ENCODE measurements at places on chromosomes 3 and 15.

DNA sequence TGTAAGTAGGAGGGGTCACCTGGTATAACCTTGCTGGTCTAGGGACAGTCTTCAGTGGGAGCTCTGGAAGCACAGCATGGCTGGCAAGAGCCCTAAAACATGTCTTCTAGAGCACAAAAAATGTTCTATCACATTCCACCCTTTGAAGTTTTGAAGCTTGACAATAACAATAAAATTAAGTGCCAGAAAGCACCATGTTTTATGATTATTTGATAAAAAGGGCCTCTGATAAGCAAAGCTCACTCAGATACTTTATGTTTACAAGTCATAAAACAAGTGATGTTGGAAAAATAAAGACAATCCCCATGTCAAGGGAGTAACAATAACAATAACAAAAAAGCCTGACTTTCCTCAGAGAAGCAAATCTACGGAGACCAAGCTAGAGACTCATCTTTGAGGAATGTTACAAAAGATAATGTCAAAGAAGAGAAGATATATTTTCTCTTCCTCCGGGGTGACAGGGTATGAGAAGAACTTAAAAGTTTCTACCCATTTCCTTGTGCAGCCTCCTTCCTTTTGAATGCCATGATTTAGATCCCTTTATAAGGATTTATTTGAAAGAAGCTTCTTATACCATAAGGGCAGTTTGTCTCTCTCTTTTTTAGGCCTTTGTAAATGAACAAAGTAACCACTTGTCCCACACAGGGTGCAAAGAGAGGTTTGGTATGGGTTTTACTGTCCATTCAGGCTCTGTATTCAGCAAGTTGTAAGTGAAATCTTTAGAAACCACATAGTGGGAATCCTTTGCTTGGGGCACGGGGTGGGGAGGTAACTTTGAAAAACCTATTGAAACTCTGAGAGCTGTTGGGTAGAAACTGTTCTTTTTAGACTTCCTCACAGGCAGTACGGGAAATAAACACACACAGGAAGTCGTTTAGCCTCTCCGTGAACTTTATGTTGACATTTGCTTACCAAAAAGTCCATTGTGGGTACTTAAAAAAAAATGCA lies 109.6 kb upstream of the RBMS3 start:
- no peak for DNase-seq

DNA sequence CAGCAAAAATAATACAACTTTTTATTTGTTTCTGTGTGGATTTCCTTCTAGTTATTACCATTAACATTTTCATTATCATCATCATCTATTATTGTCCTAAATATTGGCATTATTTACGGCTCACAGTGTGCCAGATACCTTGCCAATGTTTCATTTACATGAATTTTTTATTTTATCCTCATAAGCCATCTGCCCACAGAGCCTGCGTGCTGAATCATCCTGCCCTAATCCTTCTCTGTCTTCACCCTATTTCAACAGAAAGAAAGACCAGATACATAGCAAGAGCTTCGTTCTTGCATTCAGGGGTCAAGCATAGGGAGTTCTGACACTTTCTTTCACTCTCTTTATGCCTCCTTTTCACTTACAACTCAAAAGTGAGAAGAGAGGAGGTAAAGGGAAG lies 82.0 kb downstream of the KCNMB2 start:
- DNase-seq = no peak

- no peak for DNase-seq
Observed at GRCh38 chr3:171396048-171396447, 64.2 kb downstream of the TNIK start.

GRCh38 chr15:45473068-45473467 lies 49.5 kb downstream of the SLC30A4 start:
- no peak for DNase-seq

GRCh38 chr3:179181021-179181472 lies 32.9 kb downstream of the PIK3CA start:
- DNase-seq = no peak

DNA sequence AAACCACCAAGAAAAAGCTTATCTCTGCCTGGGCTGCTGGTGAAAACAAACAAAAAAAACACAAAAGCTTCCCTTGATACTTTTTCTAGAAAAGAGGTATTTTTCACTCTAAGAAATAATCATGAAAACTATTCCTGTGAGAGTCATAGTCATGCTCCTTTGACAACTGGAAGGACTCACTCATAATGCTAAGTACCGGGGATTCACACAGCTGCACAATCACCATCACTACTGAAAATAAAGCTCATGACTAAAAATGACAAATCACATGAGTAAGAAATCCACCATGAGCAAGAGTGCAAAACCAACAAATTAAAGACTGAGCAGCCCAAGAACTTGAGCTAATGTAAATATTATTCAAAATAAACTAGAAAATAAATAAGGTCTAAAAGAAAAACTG lies 10.6 kb upstream of the POU1F1 start:
- DNase-seq = no peak

GRCh38 chr15:46556559-46557379 lies 921.9 kb downstream of the SQOR start:
- no peak for DNase-seq

DNA sequence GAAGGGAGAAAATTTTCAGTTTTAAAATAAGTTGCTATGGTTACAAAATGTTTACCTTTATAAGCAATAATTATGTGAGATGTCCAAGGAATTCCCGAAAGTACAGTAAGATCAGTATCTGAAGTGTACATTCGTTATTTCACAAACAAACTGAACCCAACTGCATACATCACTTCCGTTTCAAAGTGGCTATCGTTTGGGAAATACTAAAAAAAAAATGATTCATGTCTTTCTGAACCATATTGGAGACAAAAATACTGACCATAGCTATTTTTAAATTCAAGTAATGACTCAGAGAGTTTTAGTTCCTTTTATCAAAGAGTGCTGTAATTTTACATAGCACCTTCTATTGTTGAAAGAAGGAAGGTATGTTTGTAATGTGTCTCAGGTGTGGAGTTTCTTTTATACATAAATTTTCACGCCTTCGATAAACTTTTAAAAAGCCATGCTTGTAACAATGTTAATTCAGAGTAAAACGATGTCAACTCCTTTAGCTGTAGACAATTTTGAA lies 8.0 kb upstream of the ANKRD28 start:
- DNase-seq = no peak

GRCh38 chr3:133294253-133294652 lies 105.6 kb upstream of the BFSP2 start:
- DNase-seq = no peak

GRCh38 chr3:21159543-21159906 lies 591.5 kb downstream of the ZNF385D start:
- no peak for DNase-seq

- DNase-seq = no peak
Observed at GRCh38 chr3:19885468-19885867, 48.5 kb downstream of the EFHB start.

GRCh38 chr3:122560680-122561079 lies 3.4 kb downstream of the PARP9 start:
- DNase-seq = no peak

- DNase-seq = no peak
Observed at GRCh38 chr3:45892161-45892560, 5.8 kb downstream of the CCR9 start.

DNA sequence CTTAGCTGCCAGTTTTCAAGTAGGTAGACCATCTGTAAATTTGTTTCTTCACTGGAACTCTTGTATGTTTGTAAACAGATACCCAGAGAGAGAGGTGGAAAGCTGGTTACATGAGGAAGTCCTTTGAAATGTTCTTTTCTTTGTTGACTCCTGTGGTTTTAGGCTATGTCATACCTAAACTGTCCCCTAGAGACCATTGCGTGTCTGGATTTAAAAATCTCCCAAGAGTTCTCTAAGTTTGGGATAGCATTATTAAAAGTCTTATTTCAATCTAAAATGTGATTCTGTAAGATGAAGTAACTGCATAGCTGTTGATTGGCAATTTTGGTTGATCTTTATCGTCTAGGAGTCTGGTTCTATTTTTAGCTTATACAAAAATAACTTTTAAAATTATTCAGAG lies 127.2 kb downstream of the GHSR start:
- DNase-seq = no peak

- no peak for DNase-seq
Observed at GRCh38 chr3:112486811-112487505, 12.3 kb downstream of the BTLA start.

DNA sequence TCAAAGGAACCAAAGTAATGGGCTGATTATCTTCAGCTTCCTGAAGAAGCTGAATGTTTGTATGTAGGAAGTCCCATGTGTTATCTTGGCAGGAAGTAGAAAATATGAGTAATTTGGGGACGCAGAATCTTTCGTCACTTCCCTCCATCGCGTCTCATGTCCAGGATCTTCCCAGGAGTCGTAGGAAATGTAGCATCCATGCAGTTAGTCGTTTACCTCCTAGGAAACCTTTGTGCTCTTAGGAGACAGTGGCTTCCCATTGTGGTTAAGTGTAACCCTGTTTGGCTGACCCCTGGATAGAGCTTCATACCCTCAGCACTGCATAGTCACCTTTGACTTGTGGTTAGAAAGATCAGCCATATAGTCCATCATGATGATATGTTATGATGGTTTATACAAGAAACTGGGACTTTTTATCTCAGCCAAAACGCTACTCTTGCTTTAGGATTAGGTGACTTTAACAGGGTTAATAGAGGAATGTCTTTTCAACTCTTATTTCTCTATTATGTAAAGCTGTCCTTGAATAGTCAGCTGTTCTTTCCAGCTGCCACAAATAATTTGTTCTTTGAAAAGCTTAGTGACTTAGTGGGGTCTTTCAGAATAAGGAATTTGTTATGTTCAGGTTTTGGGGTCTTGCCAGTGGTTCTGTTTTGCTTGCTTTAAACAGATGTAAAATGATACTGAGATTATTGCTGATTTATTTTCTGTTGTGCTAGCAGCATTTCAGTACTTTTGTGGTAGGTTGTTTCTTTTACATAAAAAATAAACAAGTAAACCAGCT lies 92.2 kb downstream of the KLHL25 start:
- no peak for DNase-seq
